ENCODE measurements at places on chromosomes 2 and 18.

DNA sequence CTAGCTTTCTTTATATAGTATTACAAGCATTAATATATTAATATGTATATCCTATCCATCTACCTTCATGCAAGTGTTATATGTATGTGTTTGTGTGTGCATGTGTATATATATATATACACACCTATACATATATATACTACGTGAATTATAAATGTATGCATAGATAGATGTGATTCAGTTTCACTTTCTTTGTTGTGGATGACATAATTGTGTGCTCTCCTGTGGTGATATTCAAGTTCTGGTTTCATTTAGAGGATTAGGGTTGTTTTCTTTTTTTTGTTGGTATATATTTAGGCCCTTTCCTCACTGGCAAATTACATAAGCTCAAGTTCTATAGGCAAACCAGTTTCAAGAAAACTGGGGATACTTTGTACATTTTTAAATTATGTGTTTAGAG is 225.7 kb upstream of the FANCL start:
- no peak for DNase-seq

DNA sequence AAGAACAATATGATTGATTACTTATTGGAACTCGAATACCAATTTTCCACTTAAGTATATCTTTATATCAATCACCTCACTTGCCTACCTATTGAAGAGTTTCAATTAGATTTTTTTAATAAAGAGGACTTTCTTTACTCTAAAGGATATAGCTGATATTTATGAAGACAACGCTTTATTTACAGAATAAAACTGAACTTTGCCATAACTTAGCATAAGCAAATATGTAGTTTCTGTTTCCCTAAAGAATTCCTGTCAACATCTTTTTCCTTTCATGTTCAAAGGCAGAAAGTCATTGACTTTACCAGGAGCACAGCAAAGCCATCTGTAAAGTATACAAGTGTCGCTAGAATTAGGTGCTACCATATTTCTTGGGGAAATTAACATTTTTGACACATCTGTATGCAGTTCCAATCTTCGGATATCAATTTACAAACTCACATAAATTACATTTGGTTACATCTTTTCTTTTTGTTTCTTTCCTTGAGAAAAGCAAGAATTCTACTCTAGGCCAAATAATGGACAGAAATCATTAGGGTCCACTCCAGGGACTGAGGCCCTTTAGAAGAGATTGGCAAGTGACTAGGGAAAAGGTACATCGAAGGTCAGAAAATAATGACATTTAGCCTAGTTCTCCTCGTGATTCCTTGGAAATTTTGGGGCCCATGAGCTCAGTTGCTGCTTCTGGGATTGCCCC is 7.5 kb upstream of the SCN1A start:
- DNase-seq = no peak

GRCh38 chr2:82665691-82666090 is 1793.4 kb downstream of the SUCLG1 start:
- no peak for DNase-seq

DNA sequence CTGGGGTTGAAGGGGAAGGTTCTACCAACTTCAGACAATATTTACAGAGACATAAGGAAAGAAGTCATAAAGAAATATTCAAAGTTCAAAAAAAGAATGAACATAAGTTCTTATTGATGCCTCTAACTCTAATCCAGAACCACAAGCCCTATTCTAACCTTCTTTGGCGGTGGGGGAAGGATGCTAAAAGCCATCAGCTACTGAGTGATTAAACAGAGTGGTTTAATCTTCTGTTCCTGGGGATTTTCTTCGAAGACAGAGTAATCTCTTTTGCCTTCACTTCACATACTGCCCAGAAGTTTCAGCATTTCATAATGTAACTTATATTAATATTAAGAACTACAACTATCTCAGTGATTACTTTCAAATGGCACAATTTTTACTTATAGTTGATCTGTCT is 51.2 kb upstream of the TXNDC2 start:
- DNase-seq = no peak

DNA sequence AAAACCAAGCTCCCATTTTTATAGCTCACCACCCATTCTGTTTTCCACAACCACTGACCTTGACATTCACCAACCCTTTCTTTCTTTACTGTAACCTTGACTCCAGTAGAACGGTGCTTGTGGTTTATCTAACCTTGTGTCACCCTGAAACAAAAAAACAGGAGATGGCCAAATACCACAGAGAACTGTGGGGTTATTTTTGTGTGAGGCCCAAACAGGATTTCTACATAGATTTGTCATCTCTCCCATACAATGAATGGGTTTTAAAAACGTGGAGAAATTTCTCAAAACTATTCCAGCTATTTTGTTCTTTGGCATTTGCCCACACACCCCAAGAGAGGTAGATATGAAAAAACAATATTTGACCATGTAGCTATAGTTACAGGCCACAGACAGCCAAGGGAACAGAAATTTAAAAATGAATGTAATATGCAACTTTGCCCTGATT is 231.3 kb upstream of the TANK start:
- DNase-seq = no peak

DNA sequence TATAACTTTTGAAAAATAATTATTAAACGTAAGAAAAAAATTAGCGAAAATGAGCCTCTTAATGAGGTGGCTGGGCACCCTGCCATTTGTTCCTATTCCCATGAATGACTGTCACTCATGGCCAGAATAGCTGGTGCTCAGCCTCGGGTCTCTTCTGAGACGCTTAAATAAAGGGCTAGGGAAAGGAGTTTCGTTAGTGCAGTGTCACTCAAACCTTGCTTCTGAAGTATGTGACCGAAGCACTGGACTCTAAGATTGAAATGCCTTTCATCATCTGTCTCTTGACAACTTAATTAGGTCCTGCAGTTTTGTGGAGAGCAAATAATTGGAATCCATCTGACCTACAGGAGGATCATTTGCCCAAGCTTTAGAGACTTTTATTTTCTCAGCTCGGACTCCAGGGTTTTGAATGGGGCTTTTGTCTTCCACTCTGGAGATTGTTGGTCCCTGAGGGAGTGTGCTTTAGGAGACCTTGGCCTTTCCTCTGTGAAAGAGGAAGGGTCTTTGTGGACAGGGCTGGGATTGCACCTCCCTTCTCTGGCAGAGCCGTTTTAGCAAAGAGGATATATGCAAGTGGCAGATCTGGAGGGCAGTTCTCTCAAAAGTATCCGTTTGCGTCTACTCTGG is 42.3 kb upstream of the FHOD3 start:
- no peak for DNase-seq

GRCh38 chr2:164967781-164968228 is 12.5 kb upstream of the SLC38A11 start:
- DNase-seq = no peak

GRCh38 chr18:3424280-3424890 is 25.6 kb upstream of the TGIF1 start:
- DNase-seq = no peak

- DNase-seq = no peak
Measured at GRCh38 chr2:48170281-48170680, 264.0 kb upstream of the FBXO11 start.

GRCh38 chr2:113129519-113130078 is 2.2 kb downstream of the IL1RN start:
- DNase-seq = no peak

GRCh38 chr2:7014174-7014640 is 97.0 kb downstream of the RNF144A start:
- DNase-seq = no peak

DNA sequence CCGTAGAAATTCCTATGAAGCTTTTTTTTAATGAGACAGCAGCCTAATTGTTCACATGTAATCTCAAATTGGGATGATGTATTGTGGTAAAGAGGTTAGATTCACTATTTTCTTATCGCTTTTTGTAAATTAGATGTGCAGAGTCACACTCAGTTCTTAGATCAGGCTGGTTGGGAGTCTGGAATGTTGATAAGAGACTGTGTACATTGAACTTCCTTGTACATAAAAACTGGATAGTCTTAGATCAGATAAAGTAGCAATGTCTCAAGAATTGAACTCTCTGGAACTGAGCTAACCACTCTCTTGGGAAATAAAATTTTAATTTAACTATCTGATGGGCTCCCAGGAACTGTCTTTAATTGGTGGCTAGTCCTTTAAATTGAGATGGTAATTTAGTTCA is 108.1 kb upstream of the MSTN start:
- no peak for DNase-seq

DNA sequence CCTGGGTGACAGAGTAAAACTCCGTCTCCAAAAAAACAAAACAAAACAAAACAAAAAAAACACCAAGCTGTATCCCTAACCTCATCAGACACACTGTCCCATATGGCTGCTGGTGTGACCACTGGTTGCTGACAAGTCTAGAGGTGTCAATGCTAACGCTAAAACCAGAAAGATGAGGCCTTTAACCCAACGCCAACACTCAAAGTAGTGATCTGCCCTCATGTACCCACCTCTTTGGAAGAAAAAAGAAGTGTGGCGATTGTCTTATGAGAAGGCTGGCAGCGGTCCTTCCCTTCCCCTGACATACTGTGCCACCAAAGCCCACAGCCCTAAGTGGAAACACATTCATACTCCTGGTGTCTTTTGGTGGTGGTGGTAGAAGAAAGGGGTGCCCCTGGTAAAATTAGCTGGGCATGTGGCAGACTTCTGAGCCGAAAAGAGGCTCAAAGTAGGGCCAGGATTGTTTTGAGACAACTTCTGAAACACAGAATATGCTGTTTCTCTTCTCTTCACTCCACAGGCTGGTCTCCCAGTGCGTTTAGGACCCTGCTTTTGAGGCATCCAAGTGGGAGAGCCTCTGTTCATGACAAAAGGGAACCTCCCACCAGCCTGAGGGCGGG is 9.8 kb downstream of the SERTAD2 start:
- no peak for DNase-seq

DNA sequence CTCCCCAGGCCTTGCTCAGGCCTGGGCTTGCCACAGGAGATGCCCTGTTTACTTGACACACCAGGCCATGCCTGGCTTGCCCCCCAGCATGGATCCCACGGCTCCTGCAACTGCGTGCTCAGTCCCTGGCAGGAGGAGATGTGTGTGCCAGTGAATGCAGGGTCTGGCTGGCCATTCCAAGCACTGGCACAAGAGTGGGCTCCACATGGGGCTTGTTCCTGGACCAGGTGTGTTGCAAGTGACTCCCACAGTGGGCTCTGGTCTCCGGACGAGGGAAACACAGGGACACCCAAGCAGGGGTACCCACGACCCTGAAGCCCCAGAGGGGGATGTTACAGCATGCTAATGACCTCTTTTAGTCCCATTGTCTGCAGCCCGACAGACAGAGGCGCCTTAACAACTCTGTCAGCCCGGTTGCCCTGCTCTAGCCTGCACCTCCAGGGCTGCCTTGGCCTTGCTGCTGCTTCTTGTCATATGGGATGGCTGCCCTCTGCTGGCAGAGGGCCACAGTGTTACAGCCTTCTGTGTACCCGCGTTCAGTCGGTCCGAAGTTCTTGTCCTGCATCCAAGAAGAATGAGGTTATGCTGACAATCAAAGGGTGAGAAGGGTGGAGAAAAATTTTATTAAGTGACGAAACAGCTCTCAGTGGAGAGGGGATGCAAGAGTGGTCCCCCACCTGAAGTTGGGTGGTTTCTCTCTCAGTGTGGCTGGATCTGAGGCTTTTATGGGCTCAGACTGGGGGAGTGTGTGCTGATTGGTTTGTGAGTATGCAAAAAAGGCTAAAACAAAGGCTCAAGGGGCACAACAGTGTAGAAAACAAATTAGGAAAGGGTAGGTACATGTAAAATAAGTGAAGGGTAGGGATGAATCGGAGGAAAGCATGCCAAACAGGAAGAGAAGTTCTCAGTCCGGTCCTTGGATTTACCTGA is 180.4 kb downstream of the MBD5 start:
- DNase-seq = peak; percentile 1

GRCh38 chr2:43927442-43927841 is 68.3 kb downstream of the LRPPRC start:
- DNase-seq = no peak

DNA sequence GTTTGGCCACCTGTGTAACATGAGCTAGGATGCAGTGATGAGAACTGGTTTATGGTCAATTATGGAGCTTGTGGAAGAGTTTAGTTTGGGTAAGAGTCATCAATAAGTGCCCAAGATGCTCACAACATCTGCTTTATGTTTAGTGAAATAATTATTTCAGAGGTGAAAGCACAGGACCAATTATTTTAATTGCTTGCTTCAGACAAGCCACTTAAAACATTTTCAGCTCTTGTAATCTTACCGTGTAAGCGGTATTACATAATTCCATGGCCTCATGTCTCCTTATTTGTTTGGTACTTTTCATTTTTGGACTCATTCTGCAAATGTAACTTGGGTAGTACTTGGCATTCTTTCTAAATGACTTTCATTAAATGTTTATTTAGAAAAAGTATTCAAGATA is 5.4 kb downstream of the B3GNT2 start:
- DNase-seq = no peak

GRCh38 chr2:200428961-200429665 is 80.8 kb downstream of the KCTD18 start:
- DNase-seq = no peak

GRCh38 chr2:70698847-70699246 is 69.2 kb downstream of the ADD2 start:
- DNase-seq = no peak

DNA sequence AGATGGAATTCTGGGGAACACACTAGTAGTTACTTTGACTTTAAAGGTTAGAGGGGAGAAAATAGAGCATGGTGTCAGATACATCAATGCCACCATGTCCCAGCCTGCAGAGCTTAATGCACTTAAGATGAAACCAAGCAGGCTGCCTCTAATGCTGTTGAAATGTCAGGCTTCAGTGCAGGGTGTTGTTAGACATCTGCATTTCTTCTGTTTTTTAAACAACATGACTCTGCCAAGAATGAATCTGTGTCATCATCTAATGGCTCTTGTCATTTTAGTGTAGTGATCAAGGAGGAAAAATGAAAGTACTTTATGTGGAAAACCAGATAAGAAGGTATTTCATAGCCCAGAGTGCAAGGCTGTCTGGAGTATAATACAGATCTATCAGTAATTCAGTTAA is 29.9 kb downstream of the LYPD1 start:
- DNase-seq = no peak

- DNase-seq = no peak
Measured at GRCh38 chr2:49199266-49199665, 45.0 kb upstream of the FSHR start.

DNA sequence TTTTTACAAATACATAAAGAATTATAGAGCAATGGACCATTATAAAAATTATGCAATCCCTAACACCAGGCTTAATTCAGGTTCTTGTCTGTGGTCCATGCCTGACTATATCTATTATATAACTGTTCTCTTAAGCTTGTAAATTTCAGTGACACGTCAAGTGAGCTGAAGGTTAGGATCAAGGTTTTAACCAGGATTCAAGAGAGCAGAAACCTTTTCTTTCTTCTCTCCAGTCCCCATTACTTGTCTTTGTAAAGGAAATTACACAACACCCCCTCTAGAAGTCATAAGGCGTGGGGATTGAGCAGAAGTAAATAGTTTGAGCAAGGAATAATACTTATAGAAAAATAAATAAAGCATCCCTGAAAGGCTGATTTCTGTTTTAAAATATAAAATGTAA is 122.0 kb downstream of the ZNF521 start:
- no peak for DNase-seq

- DNase-seq = no peak
Measured at GRCh38 chr2:68385220-68385906, 20.3 kb downstream of the PLEK start.

DNA sequence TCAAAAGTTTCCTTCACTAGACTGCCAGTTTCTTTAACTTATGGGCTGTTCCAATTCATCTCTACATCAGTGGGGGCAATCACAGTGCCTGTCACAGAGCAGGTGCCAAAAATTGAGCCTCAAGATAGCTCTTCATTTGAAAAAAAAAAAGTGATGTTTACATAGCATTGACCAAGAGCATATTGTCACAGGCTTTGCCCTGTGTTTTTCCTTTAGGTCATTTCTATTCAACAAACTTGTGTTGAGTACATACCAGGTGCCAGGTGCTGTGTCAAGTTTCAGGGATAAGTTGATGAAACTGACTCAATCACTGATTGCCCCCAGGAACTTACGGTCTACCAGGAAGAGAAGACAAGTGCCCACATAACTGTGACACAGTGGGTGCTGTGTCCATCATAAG is 22.2 kb upstream of the NT5C1B start:
- no peak for DNase-seq

Measured in activated T-helper 1 cell treated with Interleukin-2 at 50 U/mL for 16 hours (primary cell).